ENCODE measurements at places on chromosomes 1 and 21.

DNA sequence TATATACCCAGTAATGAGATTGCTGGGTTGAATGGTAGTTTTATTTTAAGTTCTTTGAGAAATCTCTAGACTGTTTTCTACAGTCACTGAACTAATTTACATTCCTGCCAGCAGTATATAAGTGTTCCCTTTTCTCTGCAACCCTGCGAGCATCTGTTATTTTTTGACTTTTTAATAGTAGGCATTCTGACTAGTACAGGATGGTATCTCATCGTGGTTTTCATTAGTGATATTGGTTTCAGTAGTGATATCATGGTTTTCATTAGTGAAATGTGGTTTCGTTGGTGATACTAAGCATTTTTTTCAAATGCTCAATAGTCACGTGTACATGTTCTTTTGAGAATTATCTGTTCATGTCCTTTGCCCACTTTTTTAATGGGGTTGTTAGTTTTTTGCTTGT lies 316.8 kb downstream of the PTBP2 start:
- no peak for ATAC-seq

- ATAC-seq: no peak
These were observed 39.2 kb downstream of the CNN3 start for GRCh38 chr1:94887603-94888171.

GRCh38 chr21:16309250-16309971 lies 579.6 kb downstream of the USP25 start:
- no peak for ATAC-seq

GRCh38 chr21:21673959-21674358 lies 675.8 kb downstream of the NCAM2 start:
- no peak for ATAC-seq

- ATAC-seq: no peak
These were observed 8.6 kb downstream of the RIIAD1 start for GRCh38 chr1:151729966-151730291.

DNA sequence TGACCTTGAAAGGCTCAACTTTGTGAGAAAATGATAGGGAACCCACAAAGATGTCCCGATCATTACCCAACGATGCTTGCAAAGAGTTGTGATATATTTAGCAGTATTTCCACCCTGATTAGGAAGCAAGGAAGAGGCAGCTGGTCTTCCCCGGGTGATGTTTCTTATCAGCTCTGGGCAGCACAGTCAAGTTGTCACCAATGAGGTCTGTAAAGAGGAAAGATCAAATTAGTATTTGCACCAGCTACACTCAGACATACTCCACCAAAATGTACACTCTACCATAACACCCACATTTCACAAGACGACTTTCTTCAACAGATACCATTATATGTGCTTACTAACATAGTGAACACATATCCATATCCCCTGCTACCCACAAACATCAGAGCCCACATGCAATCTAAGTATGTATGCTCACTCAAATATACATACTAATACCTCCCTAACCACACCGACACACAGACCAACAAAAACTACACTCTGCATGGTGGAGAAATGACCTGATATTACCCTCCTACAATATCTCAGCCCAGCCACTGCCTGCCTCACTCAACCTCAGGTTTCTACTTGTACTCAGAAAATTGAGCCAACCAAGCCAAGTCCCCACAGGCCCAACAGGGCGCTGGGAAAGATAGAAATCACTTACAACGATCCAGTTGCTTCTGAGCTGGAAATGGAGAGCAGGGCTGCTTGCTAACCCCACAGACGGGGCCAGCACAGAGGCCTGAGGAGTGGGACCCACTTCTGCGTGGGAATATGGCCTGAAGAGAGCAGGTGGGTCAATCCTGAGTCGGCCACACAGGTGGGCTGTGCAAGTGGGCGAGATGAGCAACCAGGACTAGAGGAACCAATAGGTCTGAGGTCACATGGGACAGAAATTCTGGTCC lies 4.6 kb upstream of the BTG2 start:
- no peak for ATAC-seq

GRCh38 chr1:107181253-107181969 lies 40.6 kb downstream of the NTNG1 start:
- no peak for ATAC-seq

DNA sequence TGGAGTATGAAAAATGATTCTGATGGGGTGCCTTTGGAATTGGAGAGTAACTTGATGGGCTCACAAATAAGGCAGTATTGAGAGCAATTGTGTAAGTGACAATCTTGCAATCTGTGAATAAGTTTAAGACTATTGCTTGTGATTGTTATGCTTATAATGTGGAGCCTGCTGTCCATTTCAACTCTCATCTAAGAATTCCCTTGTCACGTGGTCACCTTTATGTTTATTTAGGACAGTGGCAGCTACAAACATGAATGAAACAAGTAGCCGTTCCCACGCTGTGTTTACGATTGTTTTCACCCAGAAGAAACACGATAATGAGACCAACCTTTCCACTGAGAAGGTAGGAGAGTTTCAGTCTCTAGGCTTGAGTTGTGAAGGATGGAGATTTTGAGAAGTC lies 57.6 kb downstream of the KIF1B start:
- no peak for ATAC-seq

- no peak for ATAC-seq
These were observed 121.0 kb upstream of the UBE2U start for GRCh38 chr1:64082459-64082858.

DNA sequence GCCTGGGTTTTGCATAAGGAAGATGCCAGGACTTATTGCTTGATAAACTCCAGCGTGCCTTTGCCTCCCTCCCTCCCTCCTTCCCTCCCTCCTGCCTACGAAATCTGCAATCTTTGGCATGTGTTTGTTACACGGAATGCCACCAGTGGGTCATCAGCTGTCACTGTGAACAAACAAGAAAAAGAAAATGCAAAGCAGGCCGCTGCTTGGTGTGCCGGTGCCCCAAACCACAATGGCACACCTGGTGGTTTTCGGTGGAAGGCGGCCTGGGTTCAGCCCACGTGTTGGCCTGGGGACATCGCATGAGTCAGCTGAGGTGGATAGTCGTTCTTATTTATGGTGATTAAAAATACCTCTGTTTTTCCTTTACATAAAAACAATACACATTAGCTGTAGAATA lies 16.3 kb upstream of the IFNLR1 start:
- peak; percentile 85 for ATAC-seq

DNA sequence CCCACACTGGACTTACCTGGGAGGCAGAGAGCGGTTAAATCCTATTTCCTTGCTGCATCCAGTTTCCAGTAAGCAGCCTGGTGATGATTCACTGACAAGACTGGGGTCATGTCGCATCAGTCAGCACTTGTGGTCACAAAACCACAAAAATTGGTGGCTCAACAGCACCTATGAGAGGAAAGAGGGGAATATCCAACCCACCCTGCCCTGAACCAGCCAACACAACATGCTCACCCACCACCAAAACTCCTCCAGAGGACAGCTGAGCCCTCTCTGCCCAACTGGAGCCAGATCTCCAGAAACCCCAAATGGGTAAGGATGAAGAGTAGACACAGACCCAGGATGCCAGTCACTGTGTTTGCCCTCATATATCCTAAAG lies 64.0 kb downstream of the CD46 start:
- ATAC-seq: no peak

- peak; percentile 67 for ATAC-seq
These were observed 40.9 kb upstream of the ZBTB18 start for GRCh38 chr1:244010191-244010590.

DNA sequence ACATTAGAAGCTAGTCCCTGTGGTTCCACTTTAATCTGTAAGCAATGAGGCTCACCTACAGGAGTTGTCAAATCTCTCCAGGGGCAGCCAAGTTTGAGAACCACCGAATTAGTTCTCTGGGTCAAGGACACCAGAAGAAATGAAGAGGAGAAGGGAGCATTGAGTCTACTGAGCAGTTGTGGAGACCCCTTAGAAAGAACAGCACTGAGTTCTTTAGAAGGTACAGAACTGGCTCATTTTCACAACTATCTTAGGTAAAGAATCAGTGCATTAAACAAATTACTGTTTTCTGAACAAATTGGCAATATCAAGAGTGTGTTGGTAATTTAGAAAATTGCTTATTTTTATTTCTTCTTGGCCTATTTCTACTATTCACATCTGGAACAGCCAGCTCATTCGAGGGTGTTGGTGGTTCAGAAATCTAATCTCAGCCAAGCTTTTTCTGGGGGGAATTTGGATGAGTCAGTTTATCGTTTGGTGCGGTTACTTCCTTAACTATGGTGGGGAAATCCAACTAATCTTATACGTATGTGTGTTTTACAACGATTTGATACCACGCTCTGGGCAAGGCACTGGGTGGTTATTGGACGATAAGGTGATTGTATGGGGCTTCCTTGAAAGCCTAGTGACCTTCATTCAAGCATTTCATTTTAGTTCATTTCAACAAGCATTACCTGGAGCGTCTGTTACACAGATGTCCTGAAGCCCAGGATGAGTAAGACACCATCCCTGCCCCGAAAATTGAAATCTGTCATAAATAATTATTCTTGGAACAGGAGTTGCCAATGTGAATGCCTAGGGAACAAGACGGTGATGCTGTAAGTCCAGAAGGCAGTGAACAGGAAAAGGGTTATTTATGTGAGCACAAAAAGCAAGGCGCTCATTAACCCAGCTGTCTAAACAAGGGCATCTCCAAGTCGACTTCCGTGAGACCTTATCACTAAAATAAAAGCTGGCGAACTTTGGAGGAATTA lies 52.0 kb upstream of the TMPRSS2 start:
- peak; percentile 67 for ATAC-seq

DNA sequence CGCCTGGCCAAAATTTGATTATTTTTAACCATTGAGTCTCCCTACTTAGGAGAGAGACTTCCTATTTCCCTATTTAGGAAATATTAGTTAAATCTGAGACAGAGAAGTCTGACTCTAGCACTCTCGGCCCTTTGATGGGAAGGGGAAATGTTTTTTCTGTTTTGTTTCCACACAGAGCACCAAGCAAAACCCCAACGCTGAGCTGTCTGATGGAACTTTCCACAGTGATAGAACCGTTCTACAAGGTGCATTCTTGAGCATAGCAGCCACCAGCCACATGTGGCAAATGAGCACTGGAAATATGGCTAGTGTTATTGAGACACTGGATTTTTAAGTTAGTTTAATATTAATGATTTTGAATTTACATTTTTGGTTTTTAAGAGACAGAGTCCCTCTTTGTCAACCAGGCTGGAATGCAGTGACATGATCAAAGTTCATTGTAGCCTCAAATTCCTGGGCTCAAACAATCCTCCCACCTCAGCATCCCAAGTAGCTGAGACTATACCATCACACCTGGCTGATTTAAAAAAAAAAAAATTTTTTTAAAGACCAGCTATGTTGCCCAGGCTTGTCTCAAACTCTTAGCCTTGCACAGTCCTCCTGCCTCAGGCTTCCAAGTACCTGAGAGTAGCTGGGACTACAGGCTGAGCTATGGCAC lies 77.3 kb upstream of the GALNT2 start:
- peak; percentile 58 for ATAC-seq

- ATAC-seq: no peak
These were observed 38.2 kb downstream of the SYF2 start for GRCh38 chr1:25194054-25194453.

GRCh38 chr1:40383488-40384412 lies 10.2 kb downstream of the SMAP2 start:
- ATAC-seq: no peak

- ATAC-seq: no peak
These were observed 279.0 kb downstream of the PTPRU start for GRCh38 chr1:29515170-29515955.

DNA sequence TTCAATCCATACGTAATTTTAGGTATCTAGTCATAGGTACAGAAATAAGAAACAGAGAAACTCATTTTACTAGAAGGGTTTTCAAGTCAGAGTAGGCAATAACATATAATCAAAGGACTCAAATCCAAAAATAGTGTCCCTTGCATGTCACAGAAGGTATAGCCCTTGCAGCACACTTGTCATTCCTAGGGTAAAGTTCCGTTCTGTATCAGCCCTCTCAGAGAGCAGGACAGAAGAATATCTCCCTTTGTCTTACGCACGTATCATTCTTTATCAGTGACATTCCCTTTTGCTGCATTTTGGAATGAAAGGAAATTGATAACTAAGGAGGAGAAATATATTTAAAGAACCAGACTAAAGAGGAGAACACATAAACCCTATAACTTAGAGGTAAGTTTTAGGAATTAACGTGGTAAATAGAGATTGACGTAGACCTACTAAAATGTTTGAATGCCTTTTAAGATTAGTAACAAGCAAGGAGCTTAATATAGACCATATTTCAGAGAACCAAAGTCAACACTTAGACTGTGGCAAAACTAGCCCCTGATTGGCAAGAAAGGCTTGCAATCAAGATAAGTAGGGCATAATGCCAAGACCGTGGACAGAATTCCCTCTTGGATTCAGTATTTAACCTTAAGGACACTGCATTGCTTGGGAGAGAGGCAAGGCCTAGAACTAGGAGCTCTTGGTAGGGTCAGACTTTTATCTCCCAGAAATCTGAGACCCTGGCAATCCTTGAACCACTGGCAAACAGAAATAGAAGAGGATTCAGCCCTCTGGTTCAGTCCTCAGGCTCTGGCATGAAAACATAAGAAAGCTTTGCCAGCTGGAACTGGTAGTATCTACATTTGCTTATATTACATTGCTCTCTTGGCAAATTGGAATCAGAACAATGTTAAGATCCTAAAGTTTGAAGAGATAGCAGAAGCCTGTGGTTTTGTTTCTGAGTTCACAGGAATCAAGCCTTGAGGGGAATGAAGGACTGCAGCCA lies 232.1 kb downstream of the ASTN1 start:
- ATAC-seq: no peak

DNA sequence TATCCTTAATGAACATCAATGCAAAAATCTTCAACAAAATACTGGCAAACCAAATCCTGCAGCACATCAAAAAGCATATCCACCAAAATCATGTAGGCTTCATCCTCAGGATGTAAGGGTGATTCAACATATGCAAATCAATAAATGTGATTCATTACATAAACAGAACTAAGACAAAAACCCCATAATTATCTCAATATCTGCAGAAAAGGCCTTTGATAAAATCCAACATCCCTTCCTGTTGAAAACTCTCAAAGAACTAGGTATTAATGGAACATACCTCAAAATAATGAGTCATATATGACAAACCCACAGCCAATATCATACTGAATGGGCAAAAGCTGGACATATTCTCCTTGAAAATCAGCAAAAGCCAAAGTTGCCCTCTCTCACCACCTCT lies 54.6 kb upstream of the DEPDC1 start:
- no peak for ATAC-seq

Data from stimulated activated memory B cell treated with anti-CD40 and anti-IgM and Interleukin-4, amounts not matched to agents 10 μg/mL and 1 μg/mL and 100 μg/mL, for 72 hours (primary cell).